ENCODE measurements at places on chromosomes 7 and 10. TPM values are rescaled to one million over a fixed set of nuclear protein-coding genes. Genes with fewer than 3 reads are reported as not detected.

Gene MBL2
- not detected for total RNA-seq

Gene RNLS
- total RNA-seq: 11.3 TPM

Gene NPS
- total RNA-seq: not detected

Gene GPR37
- 20.6 TPM for total RNA-seq

Gene PFKP
- 90.3 TPM for total RNA-seq

Gene ACBD7
- total RNA-seq: under 0.01 TPM

Gene OR13A1
- total RNA-seq: not detected

Gene MEOX2
- total RNA-seq: 0.50 TPM

Gene SLC39A12
- total RNA-seq: not detected

Gene ASB4
- not detected for total RNA-seq

Gene SLC18A3
- total RNA-seq: not detected

Gene SYCE1
- total RNA-seq: 0.17 TPM

Gene CDNF
- 1.5 TPM for total RNA-seq

Gene ITPRIP
- 6.8 TPM for total RNA-seq

Gene ATG9B
- total RNA-seq: under 0.01 TPM

Gene FLNC
- total RNA-seq: 191 TPM

Gene PODXL
- 0.26 TPM for total RNA-seq

Gene MALRD1
- 1.7 TPM for total RNA-seq

Gene IFIT2
- 21.6 TPM for total RNA-seq

Gene NEBL
- total RNA-seq: 0.33 TPM

Gene CHST12
- 3.5 TPM for total RNA-seq

Gene SKIDA1
- total RNA-seq: 0.51 TPM

Gene STEAP4
- total RNA-seq: 0.99 TPM

Gene SYT15B
- not detected for total RNA-seq

Gene NEUROD6
- total RNA-seq: not detected

Gene SND1
- 174 TPM for total RNA-seq

Gene LEP
- total RNA-seq: 2.8 TPM

Gene FAM25A
- total RNA-seq: not detected

Gene CALD1
- 343 TPM for total RNA-seq
